ENCODE measurements at places on chromosomes 1 and 21. TPM values are rescaled to one million over a fixed set of nuclear protein-coding genes. Genes with fewer than 3 reads are reported as not detected.

- H3K27ac ChIP-seq = peak overlapping the region; percentile 100
- H3K4me3 ChIP-seq = peak overlapping the region; percentile 90
- no peaks in the 10 kb centered on the region for H3K27me3 ChIP-seq
- peak; percentile 23 for DNase-seq
- H3K4me1 ChIP-seq = peaks cover 34% of the 10 kb centered on the region
- peaks cover 3% of the 10 kb centered on the region for H3K36me3 ChIP-seq
Observed at GRCh38 chr1:224182057-224182865, 779 bp upstream of the DEGS1 start.

- no peak overlapping the region for H3K4me3 ChIP-seq
- DNase-seq = no peak
- peaks cover 2% of the 10 kb centered on the region for H3K36me3 ChIP-seq
Observed at GRCh38 chr1:153400244-153400643, 9.4 kb upstream of the S100A8 start.

GRCh38 chr1:43396059-43396458, 6.4 kb downstream of the SZT2 start:
- no peak overlapping the region for H3K4me3 ChIP-seq
- H3K36me3 ChIP-seq = no peaks in the 10 kb centered on the region
- no peaks in the 10 kb centered on the region for H3K27me3 ChIP-seq
- H3K4me1 ChIP-seq = peaks cover 26% of the 10 kb centered on the region

DNA sequence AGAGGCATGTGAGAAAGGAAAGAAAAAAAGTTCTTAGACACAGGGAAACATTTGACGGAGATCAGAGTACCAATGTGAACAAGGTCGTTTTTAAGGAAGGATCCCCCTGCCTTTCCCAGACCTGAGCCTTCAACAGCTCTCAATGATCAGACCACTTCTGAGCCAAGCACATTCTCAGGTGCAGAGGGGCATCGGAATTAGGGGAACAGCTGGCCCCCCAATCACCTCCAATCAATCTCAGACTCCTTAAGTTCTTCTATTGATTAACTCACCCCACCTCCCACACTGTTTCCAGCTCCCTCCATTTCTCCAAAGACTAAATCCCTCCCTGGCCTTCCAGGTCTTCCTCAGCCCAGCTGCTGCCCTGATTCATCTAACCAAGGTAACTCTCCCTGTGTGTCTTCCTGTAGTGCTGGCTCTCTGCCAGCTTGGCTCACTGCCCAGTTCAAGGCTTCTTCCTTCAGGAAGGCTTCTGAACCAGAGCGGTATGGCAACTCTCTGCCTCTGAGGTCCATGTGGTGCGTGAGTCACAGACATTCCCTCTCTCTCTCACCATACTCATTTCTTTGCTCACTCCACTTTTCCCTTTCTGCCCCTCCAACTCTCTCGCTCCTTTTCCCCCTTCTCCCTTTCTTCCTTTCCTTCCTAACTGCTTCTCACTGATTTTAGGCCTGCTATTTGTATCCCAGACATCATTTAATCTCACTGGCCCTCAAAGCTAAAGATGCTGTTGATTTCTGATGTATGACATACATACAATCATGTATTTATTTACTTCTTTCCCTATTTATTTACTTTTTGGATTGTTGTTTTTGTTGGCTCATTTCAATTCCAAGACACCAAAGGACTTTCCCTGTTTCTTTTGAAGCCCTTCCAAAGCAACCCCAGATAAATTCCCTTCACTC, 18.1 kb downstream of the CFAP45 start:
- peaks cover 12% of the 10 kb centered on the region for H3K27me3 ChIP-seq
- H3K27ac ChIP-seq = no peak overlapping the region
- DNase-seq = peak; percentile 26
- no peak overlapping the region for H3K4me3 ChIP-seq

- no peak overlapping the region for H3K27ac ChIP-seq
- H3K4me3 ChIP-seq = no peak overlapping the region
- H3K27me3 ChIP-seq = peaks cover 20% of the 10 kb centered on the region
- H3K36me3 ChIP-seq = peaks cover 2% of the 10 kb centered on the region
- H3K4me1 ChIP-seq = no peaks in the 10 kb centered on the region
- DNase-seq = no peak
Observed at GRCh38 chr1:87852410-87853161, 523.9 kb downstream of the LMO4 start.

DNA sequence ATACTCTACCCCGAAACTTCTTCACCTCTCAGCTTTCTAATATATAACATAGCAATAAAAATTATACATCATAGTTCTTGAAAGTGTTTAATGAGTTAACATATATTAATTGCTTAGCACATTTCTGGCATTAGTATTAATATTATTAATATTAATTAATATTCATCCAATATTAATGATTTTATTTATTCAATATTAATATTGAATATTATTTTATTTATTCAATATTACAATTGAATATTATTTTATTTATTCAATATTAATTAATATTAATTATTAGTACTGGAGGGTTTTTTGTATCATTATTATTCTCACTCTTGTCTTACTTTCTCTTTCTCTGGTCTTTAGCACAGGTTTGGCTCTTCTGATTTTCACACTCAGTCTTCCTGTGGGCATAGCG, 105.2 kb downstream of the GRIK1 start:
- no peaks in the 10 kb centered on the region for H3K36me3 ChIP-seq
- no peak overlapping the region for H3K4me3 ChIP-seq
- H3K27me3 ChIP-seq = no peaks in the 10 kb centered on the region
- H3K4me1 ChIP-seq = no peaks in the 10 kb centered on the region

DNA sequence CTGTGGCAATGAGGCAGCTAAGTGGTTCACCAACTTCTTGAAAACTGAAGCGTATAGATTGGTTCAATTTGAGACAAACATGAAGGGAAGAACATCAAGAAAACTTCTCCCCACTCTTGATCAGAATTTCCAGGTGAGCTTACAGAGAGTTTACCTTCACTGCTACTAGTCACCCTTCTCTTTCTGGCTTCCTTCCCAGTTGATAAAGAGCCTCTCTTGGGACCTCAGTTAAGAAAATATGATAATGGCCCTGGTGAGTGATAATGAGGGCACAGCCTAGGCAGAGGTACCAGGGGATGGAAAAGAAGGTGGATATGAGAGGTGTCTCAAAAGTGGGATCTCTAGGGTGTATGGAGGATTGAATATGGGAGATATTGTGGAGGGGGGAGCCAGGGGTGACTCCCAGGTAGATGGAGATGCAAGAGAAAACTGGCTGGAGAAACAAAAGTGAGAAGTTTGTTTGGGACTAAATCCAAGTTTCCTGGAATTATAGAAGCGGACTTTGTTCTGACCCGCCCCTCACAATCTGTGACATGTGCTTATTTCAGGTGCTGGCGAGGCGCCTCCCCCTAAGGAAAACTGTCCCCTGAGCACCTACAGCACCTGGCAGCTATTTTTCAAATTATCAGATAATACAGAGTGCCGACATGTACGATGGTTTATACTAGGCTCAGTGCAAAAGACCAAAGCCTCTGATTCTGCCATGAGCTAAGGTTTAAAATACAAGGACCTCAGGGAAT, 13.7 kb downstream of the MTARC2 start:
- H3K4me1 ChIP-seq = no peaks in the 10 kb centered on the region
- H3K27ac ChIP-seq = no peak overlapping the region
- peaks cover 2% of the 10 kb centered on the region for H3K36me3 ChIP-seq
- no peak for DNase-seq
- H3K27me3 ChIP-seq = peaks cover 36% of the 10 kb centered on the region

DNA sequence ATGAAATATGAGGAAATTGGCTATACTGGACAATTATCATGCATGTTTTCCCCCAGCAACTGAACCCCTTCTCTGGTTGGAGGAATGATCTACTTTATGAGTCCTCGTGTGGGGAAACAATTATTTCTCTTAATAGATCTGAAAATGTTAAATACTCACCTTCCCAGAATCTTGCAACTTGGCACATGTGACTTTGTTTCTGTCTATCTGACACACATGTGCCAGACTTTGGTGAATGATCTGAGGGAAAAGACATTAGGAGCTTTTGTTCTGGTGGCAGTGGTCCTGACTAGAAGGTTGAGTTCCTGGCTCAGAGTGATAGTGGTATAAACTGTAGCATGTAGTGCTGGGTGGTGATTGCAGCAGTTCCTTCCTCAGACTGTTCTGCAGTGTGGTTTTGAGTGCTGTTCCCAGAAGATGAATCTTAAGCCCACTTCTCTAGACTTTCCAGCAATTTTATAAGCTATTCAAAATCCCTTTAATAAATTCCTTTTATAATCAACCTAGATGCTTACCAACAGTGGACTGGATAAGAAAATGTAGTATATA, 59.3 kb upstream of the B3GALNT2 start:
- peaks cover 7% of the 10 kb centered on the region for H3K4me1 ChIP-seq
- no peak for DNase-seq
- H3K36me3 ChIP-seq = no peaks in the 10 kb centered on the region
- peaks cover 17% of the 10 kb centered on the region for H3K27me3 ChIP-seq
- no peak overlapping the region for H3K4me3 ChIP-seq

GRCh38 chr1:97091263-97091662, 369.7 kb downstream of the PTBP2 start:
- H3K4me3 ChIP-seq = no peak overlapping the region
- H3K27ac ChIP-seq = no peak overlapping the region
- DNase-seq = no peak
- no peaks in the 10 kb centered on the region for H3K27me3 ChIP-seq

DNA sequence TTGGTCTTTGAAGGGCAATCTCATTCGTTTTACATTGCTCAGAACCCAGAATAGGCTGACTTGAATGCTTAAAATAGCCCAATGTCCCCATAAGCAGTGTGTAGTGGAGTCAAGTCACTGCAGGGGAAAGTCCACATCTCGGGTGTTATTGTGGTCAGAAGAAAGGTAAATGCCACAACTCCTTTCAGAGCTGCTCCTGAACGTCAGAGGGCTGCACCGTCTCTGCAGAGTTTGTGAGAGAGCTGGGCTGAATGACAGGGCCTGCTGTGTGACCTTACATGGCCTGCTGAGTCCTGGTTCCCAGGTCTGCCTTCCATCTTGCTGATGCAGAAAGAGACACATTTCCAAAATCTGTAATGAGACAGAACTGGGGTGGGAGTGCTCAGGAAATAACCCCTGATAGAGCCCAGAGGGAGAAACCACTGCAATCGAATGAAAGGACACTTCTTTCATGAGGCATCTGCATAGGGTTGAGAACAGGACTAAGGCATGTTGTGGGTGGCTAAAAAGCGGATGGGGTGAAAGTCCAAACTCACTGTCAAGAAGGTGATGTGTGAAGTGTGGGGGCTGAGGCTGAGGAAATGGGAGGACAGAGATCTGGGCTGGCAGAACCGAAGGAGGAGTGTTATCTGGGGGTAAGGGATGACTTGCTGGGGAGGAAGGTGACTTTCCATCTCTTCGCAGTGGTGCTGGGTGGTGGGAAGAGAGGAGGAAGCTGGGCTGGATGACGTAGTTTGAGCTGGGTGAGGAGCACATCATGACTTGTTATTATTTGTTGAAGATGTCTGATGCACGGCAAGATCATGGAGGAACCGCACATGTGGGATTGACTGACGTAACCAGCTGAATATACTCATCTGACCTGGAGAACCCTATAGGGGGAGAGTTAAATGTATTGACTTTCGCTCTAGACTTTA, 33.7 kb downstream of the XCL2 start:
- peaks cover 3% of the 10 kb centered on the region for H3K36me3 ChIP-seq
- no peak for DNase-seq
- H3K4me1 ChIP-seq = peaks cover 33% of the 10 kb centered on the region
- H3K4me3 ChIP-seq = no peak overlapping the region
- H3K27ac ChIP-seq = peak overlapping the region; percentile 12

The CRNN gene
- total RNA-seq = not detected

The KIF14 gene
- total RNA-seq = 0.08 TPM

The ALG6 gene
- total RNA-seq = 18.9 TPM

All from T-helper 17 cell (primary cell).